ENCODE measurements at places on chromosomes 3 and 15.

- no peak for DNase-seq
Observed at GRCh38 chr3:120693439-120694171, 11.6 kb upstream of the HGD start.

DNA sequence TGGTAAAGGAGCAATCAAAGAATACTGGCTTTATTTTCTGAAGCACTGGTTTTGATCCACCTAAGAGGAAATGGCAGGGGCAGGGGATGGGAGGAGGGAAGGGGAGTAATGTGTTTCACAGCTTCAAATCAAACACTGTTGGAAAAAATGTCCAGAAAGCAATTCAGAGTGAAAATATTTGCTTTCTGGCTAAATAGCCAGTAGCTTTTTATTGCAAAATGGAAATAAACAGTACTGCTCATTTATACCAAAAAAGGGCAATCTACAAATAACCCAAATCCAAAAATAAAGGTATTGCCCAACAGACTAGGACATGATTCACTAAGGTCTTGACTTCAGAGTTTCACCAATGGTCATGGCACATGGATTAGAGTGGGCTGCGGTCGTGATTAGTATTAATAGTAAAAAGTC is 279.3 kb upstream of the THBS1 start:
- no peak for DNase-seq

GRCh38 chr3:38992117-38992760 is 59.5 kb downstream of the SCN11A start:
- DNase-seq = no peak

- DNase-seq = no peak
Observed at GRCh38 chr15:101692801-101693598, 31.3 kb downstream of the TARS3 start.

DNA sequence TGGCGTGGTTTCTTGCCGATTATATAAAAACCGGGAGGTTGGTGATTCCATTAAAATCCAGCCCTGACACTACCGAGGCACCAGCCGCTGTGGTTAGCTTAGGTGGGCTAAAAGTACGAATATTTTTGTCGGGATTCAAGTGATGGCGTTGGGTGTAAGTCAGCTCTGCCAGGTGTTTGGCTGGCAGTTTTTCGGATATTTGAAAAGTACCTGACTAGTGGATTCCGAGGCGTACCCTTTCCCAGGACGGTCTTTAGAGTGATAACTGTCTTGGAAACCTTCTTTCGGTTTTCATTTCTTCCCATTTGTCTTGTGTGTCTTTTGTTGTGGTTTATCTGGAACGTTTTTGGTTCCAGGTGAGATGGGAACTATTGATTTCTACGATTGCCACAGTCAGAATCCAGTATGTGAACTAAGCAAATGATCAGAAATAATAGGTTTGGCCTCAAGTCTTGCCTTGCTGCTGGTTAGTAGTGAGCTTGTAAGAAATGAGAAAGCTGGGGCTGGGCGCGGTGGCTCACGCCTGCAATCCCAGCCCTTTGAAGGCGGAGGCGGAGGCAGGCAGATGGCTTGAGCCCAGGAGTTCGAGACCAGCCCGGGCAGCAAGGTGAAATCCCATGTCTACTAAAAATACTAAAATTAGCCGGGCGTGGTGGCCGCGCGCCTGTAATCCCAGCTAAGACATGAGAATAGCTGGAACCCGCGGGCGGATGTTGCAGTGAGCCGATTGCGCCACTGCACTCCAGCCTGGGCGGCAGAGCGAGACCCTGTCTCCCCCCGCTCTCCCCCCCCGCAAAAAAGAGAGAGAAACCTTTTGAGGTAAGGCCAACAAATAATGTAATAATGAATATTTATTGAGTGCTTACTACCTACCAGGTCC is 1.4 kb downstream of the FYTTD1 start:
- DNase-seq = no peak

- DNase-seq = no peak
Observed at GRCh38 chr15:80061582-80061981, 2.1 kb downstream of the ZFAND6 start.

DNA sequence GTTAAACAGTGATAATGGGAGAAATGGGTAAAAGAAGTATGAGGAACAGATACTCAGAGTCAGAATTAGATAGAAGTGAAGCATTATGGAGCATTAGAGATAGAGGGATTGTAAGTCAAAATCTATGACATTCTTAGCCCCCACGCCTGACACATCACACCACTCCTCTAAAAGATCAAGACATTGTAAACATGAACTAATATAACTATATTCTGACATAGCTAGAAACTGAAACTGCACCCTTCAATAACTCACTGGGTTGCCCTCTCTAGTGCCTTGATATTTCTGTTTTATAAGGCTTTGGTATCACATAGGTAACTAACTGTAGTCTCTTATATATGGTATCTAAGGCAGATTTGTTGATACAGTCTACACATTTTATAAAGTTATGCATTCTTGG is 684.3 kb upstream of the DPPA4 start:
- no peak for DNase-seq

GRCh38 chr15:39191871-39192291 is 389.0 kb upstream of the THBS1 start:
- no peak for DNase-seq

- DNase-seq = no peak
Observed at GRCh38 chr15:48265135-48265534, 59.0 kb downstream of the SLC12A1 start.

DNA sequence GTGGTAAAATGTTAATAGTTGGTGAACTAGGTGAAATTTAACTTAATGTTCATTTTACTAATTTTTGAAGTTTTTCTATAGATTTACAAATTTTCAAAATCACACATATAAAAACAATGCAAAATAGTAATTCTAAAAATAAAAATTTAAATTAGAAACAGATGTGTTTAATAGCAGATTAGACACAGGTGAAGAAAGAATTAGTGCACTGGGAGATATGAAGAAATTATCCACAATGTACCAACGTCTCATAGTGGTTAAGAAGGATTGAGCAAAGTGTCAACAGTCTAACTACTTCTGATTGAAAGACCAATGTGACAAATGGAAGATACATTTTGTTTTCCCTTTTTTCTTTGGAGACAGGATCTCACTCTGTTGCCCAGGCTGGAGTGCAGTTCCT is 26.5 kb downstream of the SPG11 start:
- DNase-seq = no peak

GRCh38 chr3:178257491-178257890 is 278.7 kb upstream of the KCNMB2 start:
- DNase-seq = no peak

- DNase-seq = no peak
Observed at GRCh38 chr15:65095747-65096104, 19.2 kb downstream of the KBTBD13 start.

DNA sequence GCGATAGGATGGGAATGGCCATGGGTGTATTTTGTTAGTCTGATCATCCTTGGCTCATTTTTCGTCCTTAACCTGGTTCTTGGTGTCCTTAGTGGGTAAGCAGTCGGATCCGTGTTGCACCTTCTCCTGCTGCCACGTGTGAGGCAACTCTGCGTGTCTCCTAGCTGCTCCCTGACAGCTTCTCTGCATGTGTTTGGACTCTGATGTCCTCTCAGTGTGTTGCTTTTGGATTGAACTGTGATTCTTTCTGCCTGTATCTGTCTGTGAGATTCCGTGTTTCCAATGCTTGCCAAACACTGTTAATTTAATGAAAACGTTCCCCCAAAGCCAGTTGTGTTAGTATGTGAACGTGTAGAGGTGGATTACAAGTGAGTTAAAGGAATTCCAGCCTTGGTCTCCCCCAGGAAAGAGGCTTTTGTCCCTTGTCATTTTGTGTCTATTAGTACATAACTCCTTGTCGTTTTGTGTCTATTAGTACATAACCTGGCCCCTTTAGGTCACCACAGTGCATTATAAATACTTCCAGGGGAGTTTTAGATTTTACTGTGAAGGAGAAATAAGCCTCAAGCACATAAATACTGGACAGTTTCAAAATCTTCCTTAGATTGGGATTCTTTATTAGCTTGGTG is 172.4 kb downstream of the CHDH start:
- no peak for DNase-seq

DNA sequence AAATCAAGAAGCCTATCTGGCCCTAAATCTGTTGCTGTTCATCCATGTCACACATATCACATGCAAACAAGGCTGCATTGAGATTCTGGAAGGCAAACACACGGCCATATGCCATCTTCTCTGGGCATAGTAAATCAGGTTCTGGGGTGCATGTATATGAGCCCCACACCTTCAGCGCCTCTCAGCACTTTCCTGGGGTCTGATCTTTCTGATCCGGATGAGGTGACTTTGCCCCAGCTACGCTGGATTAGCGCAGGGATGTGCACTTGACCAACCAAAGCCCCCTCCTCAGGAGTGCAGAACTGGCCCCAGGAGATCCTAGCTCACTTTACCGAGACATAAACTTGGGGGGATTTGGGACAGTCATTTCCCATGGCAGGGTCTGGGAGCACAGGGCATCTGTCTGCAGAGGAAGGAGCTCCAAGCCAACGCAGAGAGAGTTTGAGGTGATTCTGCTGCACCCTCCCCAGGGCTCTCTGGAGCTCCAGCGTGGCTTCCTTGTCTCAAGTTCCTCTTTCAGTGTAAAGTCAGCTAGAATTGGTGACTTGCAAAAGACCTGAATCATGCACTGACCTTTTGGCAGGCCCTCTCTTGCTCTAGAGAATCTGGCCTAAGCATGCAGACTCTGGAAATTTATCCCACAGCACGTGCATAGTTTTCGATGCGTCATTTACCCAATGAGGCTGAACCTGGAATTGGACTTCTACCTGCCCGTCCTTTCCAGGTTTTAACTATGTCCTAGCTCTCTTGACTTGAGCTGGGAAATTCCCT is 63.5 kb upstream of the KLF13 start:
- DNase-seq = no peak

- DNase-seq = no peak
Observed at GRCh38 chr3:136624894-136625815, 127.0 kb downstream of the STAG1 start.

All from stimulated activated CD8-positive, alpha-beta memory T cell treated with anti-CD3 and anti-CD28 coated beads, Interleukin-7, amount 100 ng/mL, for 24 hours (primary cell).